Tibial nerve (tissue), 4 donors: ENCODE measurements at places on chromosomes 12 and 14. TPM values are rescaled to one million over a fixed set of nuclear protein-coding genes. Genes with fewer than 3 reads are reported as not detected.
A peak's percentile ranks its signal among the peaks of the same experiment; 100 is the strongest.

DNA sequence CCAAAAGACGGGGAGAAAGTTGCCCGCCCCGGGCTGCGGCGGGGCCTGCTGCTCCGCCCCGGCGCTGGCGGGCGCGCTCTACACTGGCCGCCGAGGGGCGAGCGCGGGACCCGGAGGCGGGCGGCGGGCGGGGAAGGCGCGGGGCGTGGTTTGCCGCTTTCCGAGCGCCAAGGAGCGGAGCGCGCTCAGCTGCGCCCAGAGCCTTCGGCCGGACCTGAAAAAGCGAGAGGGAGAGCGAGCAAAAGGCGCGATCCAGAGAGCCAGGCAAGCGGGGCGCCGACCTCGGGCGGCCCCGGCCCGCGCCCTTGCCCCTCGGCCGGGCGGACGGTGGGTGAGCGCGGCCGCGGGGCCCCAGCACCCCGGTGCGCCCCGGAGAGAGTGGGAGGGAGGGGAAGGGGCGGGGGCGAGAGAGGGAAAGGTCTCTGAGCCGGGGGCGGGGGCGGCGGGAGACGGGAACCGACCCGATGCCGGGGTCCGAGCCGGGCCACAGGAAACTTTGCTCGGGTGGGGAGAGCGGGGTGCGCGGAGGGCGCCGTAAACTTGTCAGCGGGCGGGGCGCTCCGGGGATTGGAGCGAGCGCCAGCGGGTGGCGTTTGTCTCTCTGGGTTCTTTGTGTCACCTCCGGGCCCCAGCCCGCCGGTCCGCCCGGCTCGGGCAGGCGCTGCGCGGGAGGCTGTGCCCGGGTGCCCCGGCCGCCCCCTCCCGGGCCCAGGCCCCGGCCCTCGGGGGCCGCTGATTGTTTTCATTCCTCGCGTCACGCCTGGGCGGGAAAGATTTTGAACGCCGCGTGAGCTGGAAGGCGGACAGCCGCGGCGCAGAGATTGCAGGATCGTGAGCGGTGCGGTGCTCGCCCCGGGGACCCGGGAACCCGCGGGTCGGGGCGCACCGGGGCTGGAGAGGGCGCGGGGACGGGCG, at the start of gene SYNE2:
Gene SYNE2 (plus strand): TSS at position 188 of the 915 bp plus-strand sequence. CDS start 56,145 bp downstream, outside the sequence.
- no peaks in the 10 kb centered on the region for H3K36me3 ChIP-seq
- peak within 1 kb of the TSS; percentile 86 for H3K4me3 ChIP-seq
- DNase-seq: peak; percentile 57
- peak within 1 kb of the TSS; percentile 97 for H3K27ac ChIP-seq

GRCh38 chr14:31876741-31877140, 200.4 kb upstream of the ARHGAP5 start:
- DNase-seq: no peak
- H3K27ac ChIP-seq: no peak overlapping the region
- no peak overlapping the region for H3K4me3 ChIP-seq
- no peaks in the 10 kb centered on the region for H3K27me3 ChIP-seq
- no peaks in the 10 kb centered on the region for H3K36me3 ChIP-seq
- H3K4me1 ChIP-seq: no peaks in the 10 kb centered on the region

DNA sequence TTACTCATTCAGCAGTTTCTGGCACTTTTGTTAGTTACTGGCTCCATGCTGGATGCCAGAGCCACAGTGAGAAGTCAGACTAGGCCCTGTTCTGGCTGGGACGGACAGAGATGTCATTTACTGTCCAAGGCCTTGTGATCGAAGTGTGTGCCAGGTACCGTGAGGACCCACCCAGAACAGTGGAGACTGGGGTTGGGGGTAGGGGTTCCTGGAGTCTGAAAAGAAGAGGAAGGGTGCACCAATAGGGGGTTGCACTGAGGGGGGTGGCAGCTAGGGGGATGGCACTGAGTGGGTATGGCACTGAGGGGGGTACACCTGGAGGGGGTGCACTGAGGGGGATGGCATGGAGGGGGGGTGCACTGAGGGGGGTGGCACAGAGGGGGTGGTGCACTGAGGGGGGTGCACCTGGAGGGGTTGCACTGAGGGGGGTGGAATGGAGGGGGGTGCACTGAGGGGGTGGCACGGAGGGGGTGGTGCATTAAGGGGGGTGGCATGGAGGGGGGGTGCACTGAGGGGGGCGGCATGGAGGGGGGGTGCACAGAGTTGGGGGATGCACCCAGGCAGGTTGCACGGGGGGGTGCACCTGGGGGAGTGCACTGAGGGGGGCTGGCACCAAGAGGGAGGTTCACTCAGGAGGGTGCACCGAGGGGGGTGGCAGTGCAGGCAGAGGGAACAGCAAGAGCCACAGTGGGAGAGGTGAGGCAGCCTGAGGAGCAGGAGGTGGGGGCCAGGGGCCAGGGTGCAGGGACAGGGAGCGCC, 10.6 kb upstream of the CYP46A1 start:
- no peak overlapping the region for H3K27ac ChIP-seq
- H3K27me3 ChIP-seq: no peaks in the 10 kb centered on the region
- no peak for DNase-seq
- no peaks in the 10 kb centered on the region for H3K4me1 ChIP-seq
- no peaks in the 10 kb centered on the region for H3K36me3 ChIP-seq
- H3K4me3 ChIP-seq: no peak overlapping the region

C14orf132 gene
- total RNA-seq: 7.8 TPM

HNRNPA1 gene
- total RNA-seq: 470 TPM

CCDC91 gene
- 41.0 TPM for total RNA-seq

COQ5 gene
- 23.7 TPM for total RNA-seq
